ENCODE measurements at places on chromosomes 3 and 15.

DNA sequence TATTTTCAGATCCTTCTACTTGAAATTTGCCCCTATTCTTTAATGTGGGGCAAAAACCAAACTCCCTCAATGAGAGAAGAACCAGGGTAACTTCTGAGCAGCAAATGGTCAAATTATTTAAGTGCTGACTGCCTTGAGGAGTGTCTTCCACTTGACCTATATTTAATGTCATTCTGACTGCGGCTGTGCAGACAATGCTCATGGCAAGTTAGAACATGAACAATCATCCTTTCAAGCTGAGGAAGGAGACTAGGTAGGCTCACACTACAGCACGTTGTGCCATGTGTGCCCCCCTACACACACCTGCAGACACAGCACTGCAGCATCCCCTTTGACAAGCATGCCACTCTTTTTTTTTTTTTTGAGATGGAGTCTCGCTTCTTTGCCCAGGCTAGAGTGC is 98.2 kb downstream of the OSBPL10 start:
- DNase-seq = no peak

DNA sequence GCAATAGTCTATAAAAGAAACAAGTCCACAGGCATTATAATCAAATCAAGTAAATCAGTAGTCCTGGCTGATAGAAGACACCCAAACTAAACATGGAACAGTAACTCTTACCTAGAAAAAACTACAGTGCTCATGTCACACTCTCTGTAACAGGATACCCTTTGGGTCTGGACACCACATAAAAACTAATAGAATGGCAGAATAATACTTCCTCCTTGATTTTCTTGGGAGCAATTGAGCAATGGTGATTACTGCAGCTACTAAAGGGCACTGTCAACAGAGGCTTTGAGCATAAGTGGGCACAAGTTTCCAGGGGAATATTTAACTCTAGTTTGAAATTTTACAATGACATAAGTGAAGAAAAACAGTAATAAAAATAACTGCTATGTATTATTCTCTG is 59.5 kb downstream of the GLB1 start:
- no peak for DNase-seq

GRCh38 chr3:132854856-132855535 is 132.8 kb upstream of the NPHP3 start:
- DNase-seq = peak; percentile 27

- no peak for DNase-seq
Observed at GRCh38 chr15:80852676-80853075, 73.5 kb downstream of the CEMIP start.

- DNase-seq = no peak
Observed at GRCh38 chr15:83210619-83211018, 3.0 kb upstream of the HDGFL3 start.

- DNase-seq = peak; percentile 69
Observed at GRCh38 chr3:113147681-113148261, 63.6 kb upstream of the BOC start.

GRCh38 chr3:38121451-38121831 is 15.5 kb downstream of the ACAA1 start:
- no peak for DNase-seq

GRCh38 chr3:16522834-16523233 is 9.3 kb upstream of the RFTN1 start:
- DNase-seq = no peak

DNA sequence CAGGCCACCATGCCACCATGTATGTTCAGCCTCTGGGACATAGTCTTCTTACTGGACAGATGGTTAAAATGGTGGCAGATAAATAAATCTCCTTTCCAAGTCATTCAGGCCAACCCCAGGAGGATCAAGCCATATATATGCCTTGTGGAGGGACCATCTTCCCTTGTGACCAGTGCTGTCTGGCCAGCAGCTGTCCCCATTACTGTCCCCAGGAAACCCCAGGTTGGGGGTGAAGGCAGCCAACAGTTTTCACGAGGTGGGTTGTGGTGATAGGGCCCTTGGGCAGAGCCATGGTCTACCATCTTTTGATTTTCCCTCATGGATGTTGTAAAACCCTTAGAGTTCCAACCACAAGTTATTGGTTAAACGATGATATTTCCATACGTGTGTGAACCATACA is 48.7 kb upstream of the PCSK6 start:
- DNase-seq = no peak

- peak; percentile 23 for DNase-seq
Observed at GRCh38 chr3:12286927-12287726, 1.7 kb upstream of the PPARG start.

- DNase-seq = no peak
Observed at GRCh38 chr3:29275309-29275708, 5.6 kb upstream of the RBMS3 start.

GRCh38 chr3:131114256-131114655 is 87.6 kb downstream of the NEK11 start:
- DNase-seq = no peak

DNA sequence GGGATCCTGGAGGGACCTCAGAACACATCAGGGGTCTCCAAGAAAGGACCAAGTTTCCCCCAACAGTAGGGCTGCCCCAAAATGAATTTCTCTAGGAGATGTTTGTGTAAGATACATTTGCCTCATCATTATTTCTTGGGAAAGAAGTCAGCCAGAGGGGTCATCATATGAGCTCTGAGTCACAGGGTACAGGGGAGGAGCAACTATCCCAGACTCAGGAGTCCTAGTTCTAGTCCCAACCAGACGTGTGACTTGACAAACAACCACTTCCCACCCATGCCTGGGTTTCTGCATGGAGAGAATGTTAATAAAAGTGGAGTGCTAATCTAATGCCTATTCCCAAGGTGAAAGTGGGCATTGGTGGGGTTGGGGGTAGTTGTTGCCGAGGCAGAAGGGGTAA is 144.1 kb downstream of the ALDH1A2 start:
- no peak for DNase-seq

DNA sequence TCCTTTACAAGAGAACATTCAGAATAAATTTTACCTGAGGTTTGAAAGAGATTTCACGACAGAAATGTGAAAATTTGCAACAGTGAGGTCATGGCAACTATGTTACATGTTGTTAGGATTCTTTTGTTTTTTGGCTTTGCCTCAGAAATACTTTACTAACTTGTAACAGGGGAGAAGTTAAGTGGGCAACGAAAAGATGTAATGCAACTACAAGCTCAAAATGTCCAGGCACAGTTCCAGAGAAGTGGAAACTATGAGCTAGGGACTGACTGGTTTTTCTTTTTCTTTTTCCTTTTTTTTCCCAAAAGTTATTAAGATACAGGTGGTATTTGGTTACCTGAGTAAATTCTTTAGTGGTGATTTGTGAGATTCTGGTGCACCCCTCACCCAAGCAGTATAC is 111.5 kb upstream of the PPP2R3A start:
- no peak for DNase-seq

- DNase-seq = no peak
Observed at GRCh38 chr3:107545680-107546120, 22.9 kb downstream of the BBX start.

- peak; percentile 92 for DNase-seq
Observed at GRCh38 chr15:24956111-24956838, 1.5 kb downstream of the SNRPN start.

- DNase-seq = no peak
Observed at GRCh38 chr3:127671523-127672428, 976 bp upstream of the ABTB1 start.

DNA sequence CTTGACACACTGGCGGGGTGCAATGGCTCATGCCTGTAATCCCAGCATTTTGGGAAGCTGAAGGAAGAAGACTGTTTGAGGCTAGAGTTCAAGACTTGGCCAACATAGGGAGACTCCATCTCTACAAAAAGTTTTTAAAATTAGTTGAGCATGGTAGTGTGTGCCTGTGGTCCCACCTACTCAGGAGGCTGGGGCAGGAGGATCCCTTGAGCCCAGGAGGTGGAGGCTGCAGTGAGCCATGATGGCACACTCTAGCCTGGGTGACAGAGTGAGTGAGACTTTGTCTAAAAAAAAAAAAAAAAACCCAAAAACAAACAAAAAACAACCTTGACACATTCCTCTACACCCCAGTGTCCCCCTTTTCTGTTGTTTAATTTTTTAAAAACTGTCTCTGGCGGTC is 4.0 kb upstream of the ITPKA start:
- no peak for DNase-seq

- DNase-seq = no peak
Observed at GRCh38 chr15:89917442-89918101, 4.8 kb upstream of the ARPIN start.

- DNase-seq = no peak
Observed at GRCh38 chr3:190443257-190443656, 6.4 kb downstream of the TMEM207 start.

GRCh38 chr3:194620196-194620595 is 13.0 kb downstream of the TMEM44 start:
- no peak for DNase-seq

DNA sequence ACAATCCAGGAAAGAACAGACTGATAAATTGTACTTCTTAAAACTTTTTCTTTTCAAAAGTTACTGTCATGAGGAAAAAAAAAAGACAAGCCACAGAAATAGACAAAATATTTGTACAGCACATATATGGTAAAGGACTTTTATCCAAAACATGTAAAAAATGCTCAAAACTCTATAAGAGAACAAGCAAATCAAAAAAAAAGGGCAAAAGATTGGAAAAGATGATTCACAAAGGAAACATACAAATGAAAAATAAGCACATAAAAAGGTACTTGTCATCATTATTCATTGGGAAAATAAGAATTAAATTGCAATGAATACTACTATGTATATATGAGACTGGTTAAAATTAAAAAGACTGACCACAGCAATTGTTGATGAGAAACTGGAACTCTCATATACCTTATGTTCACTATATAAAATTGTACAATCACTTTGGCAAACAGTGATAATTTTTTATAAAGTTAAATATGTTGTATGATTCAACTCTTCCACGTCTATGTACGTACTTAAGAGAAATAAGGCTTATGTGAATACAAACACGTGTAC is 39.7 kb downstream of the DIPK2A start:
- DNase-seq = no peak

- no peak for DNase-seq
Observed at GRCh38 chr3:95002438-95003046, 939.7 kb downstream of the NSUN3 start.

GRCh38 chr15:74239051-74239705 is 3.1 kb downstream of the CCDC33 start:
- DNase-seq = no peak

- no peak for DNase-seq
Observed at GRCh38 chr3:105869861-105870755, 1.3 kb upstream of the CBLB start.

- no peak for DNase-seq
Observed at GRCh38 chr3:154022606-154023005, 98.6 kb upstream of the ARHGEF26 start.

GRCh38 chr15:86399041-86399954 is 319.6 kb downstream of the AGBL1 start:
- no peak for DNase-seq

DNA sequence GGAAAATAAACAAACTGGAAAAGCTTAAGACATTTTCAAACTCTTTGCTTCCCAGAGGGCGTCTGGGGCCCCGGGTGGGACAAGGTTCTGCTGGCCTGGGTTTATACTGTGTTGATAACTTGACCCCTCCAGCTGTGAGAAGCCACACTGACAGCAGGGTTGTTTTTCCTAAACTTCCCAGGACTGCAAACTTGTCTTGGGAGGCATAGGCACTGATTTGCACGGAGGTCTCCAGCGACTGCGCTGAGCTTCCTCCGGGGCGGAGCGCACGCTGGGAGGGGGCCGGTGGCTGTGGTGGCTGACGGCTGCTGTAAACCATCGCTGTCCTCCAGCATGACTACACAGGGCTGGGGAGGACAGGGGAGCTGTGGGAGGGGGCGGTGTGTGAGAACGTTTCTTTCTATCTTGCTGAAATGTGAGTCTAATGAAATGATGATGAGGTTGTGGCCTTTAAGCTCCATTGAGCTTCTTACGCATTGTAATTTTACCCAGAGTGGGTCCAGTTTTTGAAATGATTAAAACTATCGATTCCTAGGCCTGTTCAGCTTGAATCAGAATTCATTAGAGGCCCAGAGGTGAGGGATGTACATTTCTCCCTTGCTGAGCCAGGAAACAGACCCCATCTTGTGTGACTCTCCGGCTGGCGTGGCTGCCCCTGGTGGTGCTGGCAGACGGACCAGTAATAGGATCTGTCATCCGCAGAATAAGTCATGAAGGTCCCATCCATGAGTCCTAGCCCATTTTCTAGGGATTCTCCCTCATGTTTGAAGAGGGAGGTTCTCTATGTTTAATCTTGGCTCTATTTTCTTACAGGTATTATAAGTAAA is 40.5 kb upstream of the VPS8 start:
- peak; percentile 64 for DNase-seq

GRCh38 chr3:195704433-195704999 is 16.3 kb upstream of the MUC20 start:
- DNase-seq = no peak

- no peak for DNase-seq
Observed at GRCh38 chr3:70849911-70850699, 537.7 kb upstream of the MDFIC2 start.

DNA sequence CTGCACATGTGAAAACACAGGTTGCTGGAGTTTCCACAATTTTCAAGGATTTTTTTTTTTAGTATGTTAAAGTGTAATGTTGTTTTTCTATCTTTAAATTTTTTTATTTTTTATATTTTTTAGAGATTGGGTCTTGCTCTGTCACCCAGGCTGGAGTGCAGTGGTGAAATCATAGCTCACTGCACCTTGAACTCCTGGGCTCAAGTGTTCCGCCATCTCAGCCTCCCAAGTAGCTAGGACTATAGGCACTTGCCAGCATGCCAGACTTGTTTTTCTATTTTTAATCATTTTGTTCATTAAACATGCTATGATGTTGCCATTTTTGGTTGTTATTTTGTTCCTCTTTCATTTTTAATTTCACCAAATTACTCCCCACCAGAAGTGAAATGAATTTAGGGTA is 16.7 kb upstream of the THUMPD3 start:
- DNase-seq = no peak

DNA sequence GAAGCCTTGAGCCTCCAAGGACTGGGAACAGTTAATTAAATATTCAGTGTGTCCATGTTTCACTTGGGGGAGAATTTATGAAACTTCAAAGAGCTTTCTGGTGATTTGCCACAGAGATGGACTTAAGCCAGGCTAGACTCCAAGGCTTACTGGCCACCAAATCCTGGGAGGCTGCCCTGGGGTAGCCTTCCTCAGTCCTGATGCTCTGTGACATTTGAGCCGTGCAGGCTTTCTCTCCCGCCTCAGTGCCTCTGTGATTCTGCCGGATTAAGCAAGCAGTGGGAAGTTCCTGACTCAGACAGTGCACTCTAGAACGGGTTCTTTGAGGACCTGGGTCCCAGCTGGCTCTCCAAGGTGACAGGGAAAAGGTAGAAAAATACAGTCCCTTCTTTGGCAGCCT is 314.7 kb upstream of the ICE2 start:
- no peak for DNase-seq

- DNase-seq = no peak
Observed at GRCh38 chr3:188830893-188831292, 340.9 kb upstream of the TPRG1 start.

GRCh38 chr15:34334672-34335071 is 2.9 kb downstream of the SLC12A6 start:
- DNase-seq = no peak

GRCh38 chr15:82621970-82622369 is 25.2 kb downstream of the CPEB1 start:
- DNase-seq = no peak

All from ELF-1 (cell line).